EL (cell line): ENCODE measurements at places on chromosomes 12 and 14.

DNA sequence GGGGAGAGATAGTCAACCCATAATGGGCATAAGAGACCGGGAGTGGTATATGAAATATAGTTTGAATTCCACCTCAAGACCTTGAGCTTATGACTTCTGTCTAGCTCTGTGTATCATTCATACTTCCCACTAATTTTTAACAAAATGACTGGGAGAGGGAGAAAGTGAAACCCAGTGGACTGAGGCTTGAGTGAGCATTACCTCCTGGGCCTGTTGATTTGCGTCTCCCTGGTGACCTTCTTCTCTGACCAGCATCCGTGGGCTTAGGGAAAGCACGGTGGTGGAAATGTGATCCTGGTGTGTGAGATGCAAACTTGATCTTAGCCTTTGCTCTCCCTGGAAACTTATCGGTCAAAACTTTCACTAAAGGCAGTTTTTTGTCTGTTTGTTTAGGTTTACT lies 207.9 kb upstream of the BCL2L14 start:
- DNase-seq: no peak

DNA sequence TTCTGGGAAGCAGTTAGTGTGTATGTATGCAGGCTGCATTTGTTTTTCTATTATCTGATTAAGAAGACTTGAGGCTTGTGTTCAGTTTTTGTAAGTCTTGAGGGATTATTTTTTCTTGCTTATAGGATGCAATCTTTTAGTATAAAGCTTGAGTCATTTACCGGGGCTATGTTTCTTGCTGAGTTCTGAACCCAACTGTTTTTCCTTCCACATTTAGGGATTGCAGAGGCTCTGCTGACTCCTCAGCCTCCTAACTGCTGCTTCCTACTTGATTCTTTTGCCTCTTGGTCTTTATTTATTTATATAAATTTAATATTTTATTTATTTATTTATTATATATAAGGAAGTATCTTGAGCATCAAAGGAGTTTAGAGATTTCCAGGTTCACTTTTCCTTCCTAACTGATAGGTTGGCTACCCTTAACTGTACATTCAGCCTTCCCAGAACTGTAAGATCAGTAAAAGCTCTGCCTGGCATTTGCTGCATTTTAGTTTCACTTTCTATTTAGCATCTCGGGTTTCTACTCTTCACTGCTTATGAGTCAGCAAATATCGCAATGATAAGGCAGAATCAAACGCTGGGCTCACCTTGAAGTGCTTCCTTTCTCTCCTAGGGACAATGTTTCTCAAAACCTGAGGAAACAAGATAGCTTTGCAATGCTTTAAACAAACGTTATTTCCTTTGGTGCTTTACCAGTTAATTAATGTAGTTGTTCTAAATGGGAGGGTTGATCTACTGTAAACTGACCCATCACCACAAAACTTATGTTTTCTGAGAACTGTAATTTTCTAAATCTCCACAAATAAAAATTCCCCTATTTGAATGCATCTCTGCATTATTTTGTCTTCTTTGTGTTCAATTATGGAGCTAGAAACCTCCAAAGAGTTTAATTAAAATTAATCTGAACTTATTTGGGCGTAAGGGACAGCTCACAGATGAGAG lies 1183.7 kb upstream of the TMEM132C start:
- peak; percentile 78 for DNase-seq

DNA sequence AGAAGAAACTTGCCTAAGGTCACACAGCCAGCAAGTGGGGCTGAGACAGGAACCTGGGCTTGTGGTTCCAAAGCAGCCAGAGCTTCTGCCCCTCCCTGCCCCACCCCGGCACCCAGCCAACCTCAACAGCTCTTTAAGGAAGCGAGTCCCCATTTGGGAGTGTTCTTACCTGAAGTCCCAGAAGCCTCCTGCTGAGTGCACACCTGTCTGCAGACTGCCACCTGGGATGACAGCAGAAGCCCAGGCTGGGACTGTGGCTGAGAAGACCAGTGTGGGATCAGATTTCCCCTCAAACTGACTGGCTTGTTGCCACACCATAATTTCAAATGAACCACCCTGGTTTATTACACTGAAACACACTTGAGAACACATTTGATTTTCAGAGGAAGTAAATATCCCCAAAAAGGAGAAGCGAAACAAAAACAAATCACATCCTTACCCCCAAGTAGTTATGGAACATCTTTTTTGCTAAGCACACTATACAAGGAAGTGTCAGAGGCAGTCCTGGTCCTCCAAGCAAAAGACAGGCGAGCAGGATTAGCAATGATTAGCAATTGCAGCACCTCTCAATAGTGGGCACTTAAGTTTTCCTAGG lies 6.3 kb upstream of the RIN3 start:
- DNase-seq: no peak

DNA sequence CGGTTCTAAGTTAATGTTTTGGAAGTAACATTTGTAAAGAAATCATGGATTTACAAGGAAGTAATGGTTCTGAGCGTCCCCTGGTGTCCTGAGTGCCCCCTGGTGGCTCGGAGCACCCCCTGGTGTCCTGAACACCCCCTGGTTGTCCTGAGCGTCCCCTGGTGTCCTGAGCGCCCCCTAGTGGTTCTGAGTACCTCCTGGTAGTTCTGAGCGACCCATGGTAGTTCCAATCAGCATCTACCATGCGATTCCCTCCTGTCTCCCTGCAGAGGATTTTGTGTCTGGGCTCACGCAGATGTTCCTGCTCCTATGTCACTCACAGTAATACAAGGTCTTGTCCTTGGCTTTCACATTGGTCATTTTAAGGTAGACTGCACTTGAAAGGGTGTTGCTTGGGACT lies 1352.9 kb downstream of the TMEM121 start:
- DNase-seq: peak; percentile 8

GRCh38 chr14:49851813-49852212 lies 775 bp downstream of the NEMF start:
- DNase-seq: no peak
